ENCODE measurements at places on chromosomes 13 and 19.

DNA sequence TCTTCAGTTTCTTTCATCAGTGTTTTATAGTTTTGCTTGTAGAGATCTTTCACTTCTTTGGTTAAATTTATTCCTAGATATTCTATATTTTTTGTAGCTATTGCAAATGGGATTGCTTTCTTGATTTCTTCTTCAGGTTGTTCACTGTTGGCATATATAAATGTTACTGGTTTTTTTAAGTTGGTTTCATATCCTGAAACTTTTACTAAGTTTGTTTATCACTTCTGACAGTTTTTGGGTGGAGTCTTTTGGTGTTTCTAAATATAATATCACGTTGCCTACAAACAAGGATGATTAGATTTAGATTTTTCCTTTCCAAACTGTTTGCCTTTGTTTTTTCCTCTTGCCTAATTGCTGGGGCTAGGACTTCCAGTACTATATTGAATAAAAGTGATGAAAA lies 109.7 kb downstream of the PAN3 start:
- DNase-seq = no peak

DNA sequence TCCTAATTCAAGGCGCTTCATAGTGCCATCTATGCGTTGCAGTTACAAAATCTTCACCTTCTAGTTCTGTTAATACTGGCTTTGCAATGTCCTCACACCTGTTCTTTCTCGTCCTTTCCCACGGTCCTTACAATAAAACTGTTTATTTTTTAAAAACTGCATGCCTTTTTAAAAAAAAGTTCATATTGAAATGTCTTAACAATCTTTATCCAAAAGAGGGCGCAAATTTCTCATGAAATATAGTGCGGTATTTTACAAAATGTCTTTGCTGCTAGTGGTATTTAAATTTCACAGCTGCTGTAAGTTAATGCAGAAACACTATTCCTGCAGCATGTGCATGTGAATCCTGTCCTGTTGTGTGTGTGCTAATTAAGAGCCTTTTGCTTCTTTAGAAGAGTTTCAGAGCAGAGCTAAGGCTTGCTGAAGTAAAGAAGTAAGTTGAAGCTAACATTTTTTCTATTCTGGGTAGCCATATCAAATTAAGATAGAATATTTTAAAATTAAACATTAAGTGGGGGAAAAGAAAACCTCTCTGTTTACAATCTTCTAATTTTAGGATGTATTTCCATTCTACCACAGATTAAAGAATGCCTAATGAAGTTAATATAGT lies 15.8 kb upstream of the CLDN10 start:
- no peak for DNase-seq

GRCh38 chr19:5823579-5824281 lies 15.8 kb downstream of the FUT6 start:
- DNase-seq = no peak

- peak; percentile 37 for DNase-seq
These were observed 7.5 kb downstream of the KCTD15 start for GRCh38 chr19:33804021-33804799.

DNA sequence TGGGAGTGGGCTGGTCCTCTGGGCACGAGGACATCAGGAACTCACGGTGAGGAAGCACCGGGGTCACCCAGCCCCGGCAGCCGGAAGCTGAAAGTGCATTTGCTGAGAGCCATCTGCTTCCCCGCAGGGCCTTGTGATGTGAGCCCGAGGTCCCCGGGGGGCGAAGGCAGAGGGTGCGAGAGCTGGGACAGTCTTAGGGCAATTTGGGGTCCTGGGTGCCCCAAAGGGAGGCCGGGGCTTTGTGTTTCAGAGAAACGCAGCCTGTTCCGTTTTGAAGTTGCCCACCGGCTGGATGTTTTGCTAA lies 4.8 kb downstream of the F2RL3 start:
- DNase-seq = no peak

DNA sequence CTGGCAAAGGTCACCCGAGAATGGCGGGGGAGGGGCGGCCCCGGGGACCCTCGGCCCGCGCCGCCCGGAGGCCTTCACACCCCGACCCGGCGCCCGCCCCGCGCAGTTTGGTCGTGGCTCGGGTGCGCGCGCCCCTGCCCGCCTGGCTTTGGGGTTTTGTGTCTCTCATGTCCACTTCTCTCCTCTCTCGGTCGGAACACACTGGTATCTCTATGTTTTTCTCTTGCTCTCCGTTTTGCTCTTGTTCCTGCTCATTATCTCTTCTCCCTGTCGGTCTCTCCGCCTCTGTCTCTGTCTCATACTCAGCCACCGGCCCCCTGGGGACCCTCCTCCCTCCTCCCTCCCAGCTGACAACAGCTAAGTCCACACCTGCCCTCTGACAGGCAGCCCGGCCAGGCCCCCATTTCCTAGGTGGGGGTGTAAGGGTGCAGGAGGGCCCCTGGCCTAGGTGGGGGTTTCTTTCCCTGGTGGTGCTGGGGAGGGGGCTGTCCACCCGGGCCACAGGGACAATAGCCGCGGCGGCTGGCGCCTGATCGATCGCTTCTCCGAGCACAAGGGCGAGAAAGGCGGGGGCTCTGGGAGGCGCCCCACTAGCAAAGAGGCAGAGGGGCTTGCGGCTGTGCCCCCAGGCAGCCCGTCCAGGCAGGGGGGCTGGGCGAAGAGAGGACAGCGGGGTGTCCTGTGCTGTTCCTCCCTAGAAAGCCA lies 2.3 kb downstream of the ONECUT3 start:
- DNase-seq = no peak

GRCh38 chr13:51058461-51059167 lies 52.5 kb downstream of the C13orf42 start:
- no peak for DNase-seq

- DNase-seq = no peak
These were observed 129.3 kb downstream of the KCNRG start for GRCh38 chr13:50144246-50145160.

DNA sequence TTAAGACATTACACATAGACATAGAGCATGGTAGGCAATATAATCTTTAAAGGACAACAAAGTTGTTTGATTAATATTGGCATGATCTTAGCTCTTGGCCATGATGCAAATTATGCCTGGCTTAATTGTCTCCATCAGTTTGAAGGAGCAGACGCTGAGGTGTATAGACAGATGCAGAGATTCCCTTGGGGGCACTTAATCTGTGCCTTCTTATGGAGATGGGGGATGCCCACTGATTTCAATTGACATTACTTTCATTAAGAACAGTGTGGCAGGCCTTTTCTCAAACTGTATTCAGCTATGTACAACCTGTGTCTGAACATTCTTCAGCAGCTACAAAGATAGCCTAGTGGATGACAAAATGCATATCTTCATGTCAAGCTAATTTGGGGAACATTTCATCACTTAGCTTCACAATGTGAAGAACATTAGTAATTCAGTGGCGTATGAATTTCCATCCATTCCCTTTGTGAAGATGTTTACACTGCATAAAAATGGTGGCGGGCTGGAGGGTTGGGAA lies 85.3 kb upstream of the MYCBP2 start:
- DNase-seq = no peak

- no peak for DNase-seq
These were observed 353.9 kb downstream of the MYO16 start for GRCh38 chr13:108983273-108983672.

GRCh38 chr19:20661150-20661819 lies at the start of gene ZNF626:
ZNF626 (minus strand) TSS chr19:20661571; CDS start chr19:20661446, 125 bp downstream.
- DNase-seq = peak; percentile 92

DNA sequence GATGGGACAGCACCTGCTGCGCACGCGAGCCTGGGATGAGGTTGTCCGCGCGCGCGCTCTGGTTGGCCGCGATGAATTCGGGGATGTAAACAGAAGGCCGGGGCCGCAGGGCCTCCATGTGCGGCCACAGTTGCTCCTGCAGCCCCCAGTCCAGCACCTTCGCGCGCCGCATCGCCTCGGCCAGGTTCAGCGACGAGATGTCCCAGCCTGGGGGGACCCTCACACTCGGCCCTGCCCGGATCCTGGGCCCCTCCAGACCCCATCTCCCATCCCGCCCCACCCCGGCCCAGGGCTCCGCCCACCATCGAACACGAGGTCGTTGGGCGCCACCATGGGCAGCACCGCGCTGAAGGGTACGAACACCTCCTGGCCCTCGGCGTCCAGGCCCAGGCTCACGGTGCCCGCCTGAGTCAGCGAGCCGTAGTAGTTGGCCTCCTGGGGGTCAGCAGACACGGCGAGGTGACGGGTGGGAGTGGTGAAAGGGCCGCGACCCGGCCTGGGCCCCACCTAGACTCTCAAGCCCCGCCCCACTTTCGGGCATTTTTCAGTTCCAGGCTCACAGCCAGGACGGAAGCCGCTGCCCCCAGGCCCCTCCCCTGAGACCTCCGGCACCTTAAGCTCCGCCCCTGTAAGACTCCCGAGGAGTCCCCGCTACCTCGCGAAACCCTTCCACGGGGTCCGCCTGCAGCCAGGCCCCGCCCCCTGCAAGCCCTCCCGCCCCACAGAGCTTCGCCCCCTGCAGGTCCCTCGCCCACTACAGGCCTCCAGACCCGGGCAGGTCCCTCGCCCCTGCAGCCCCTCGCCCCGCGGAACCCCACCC lies 1.1 kb downstream of the ISYNA1 start:
- peak; percentile 92 for DNase-seq

- no peak for DNase-seq
These were observed 28.9 kb upstream of the CYSLTR2 start for GRCh38 chr13:48624858-48625257.

- DNase-seq = peak; percentile 86
These were observed 14.2 kb downstream of the ONECUT3 start for GRCh38 chr19:1767464-1767933.

GRCh38 chr13:109212650-109213049 lies 573.7 kb downstream of the IRS2 start:
- no peak for DNase-seq

DNA sequence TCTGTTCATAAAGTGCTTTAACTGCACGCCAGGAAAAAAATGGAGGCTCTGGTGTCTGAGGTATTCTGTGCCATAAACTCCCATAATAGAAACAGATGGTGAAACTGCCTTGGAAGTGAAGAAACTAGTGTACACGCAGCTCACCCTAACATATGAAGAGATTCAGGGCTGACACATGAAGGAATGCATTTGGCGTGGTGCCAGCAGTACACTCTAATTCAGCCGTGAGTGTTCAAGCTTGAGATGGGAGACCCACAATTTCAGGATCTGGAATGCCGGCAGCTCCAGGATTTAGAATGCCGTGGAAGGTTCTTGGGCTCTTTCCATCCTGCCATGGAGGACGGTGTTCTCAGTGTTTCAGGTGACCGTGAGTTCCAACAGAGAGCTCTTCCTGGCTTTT lies 478.4 kb downstream of the TSHZ3 start:
- no peak for DNase-seq

- no peak for DNase-seq
These were observed 41.7 kb downstream of the RUBCNL start for GRCh38 chr13:46345398-46345797.

GRCh38 chr19:23810496-23810895 lies 51.8 kb upstream of the ZNF681 start:
- no peak for DNase-seq

- DNase-seq = no peak
These were observed 15.2 kb upstream of the ELAVL1 start for GRCh38 chr19:8020681-8021080.

- DNase-seq = no peak
These were observed 1730.9 kb downstream of the PCDH9 start for GRCh38 chr13:65499256-65499655.

GRCh38 chr13:39603424-39603947 lies 493 bp upstream of the LHFPL6 start:
- DNase-seq = peak; percentile 18
